Immature natural killer cell (primary cell): ENCODE measurements at places on chromosomes 11 and 22.
A peak's percentile ranks its signal among the peaks of the same experiment; 100 is the strongest.

GRCh38 chr22:50688448-50688847 lies 15.8 kb downstream of the SHANK3 start:
- no peak for DNase-seq

GRCh38 chr11:95542868-95543551 lies 246.6 kb downstream of the FAM76B start:
- DNase-seq: no peak

GRCh38 chr22:38129021-38129420 lies 18.5 kb upstream of the BAIAP2L2 start:
- no peak for DNase-seq

DNA sequence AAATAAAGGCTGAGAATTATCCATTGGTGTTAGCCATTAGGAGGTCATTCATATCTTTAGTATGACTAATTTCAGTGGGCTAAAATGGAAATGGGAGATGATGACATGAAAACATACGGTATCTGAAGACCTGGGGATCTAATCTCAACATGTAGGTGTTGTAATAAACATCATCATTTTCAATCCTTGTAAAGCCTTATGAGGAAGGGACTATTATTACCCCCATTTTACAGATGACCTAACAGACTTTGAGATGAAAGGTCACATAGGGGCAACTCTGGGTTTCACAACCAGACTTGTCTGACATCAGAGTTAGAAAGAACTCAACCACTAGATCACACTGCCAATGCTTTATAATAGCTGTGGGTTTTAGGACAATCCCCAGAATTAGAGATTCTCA lies 34.8 kb upstream of the TMEM135 start:
- DNase-seq: no peak

DNA sequence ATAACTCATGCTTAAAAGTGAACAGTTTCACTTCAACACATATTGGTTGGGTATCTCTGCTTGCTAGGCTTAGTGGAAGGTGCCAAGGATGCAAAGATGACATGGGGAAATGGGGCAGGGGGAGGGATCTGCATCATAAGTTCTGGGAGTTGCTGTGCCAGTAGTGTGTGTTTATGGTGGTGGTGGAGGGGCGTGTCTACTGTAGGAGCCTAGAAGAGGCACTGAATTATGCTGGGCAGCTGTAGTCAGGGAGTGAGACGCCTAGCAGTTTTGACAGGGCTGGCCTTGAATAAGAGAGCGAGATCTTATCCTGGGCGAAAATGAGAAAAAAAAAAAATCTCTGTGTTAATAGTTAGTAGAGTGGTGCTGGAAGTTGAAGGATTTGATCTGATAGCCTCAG lies 3.0 kb downstream of the ELMOD1 start:
- DNase-seq: no peak

- DNase-seq: no peak
Observed at GRCh38 chr11:32396331-32396730, 39.0 kb downstream of the WT1 start.

- DNase-seq: no peak
Observed at GRCh38 chr11:15941206-15941770, 415.1 kb downstream of the SOX6 start.

DNA sequence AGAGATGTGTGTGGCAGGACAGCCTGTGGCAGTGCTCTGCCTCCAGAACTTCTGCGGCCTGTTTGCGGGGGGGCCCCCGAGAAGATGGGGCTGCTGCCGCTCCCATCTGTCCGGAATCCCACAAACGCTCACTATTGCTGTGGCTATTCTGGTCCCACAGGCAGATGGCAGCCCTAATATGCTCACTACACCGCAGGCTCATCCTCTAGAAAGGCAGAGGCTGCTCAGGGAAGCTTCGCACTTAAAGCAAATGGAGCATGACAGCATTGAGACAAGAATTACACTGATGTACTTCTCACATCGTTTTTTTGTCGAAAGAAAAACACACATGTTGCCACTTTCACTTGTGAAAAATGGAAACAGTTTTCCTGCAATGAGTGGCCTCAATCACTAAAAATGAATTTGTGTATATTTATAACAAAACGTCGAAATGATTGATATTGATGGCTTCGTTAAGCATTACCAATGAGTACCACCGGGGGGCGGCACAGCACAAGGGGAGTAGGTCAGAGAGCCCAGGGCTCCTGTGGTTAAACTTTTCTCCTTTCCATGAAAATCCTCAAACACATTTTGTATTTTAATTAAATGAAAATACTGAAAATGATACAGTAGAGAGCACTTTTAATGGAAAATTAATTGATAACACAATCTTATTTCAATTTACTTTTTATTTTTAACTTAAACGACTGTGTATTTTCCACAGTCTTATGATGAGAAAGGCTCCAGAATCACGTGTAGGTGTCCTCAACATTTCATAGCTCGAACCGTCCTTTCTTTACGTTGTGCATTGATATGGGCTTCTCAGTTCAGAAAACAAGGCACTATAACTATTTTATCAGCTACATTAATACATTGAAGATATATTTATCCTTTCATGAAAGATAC lies 69.1 kb downstream of the CTTN start:
- DNase-seq: no peak

DNA sequence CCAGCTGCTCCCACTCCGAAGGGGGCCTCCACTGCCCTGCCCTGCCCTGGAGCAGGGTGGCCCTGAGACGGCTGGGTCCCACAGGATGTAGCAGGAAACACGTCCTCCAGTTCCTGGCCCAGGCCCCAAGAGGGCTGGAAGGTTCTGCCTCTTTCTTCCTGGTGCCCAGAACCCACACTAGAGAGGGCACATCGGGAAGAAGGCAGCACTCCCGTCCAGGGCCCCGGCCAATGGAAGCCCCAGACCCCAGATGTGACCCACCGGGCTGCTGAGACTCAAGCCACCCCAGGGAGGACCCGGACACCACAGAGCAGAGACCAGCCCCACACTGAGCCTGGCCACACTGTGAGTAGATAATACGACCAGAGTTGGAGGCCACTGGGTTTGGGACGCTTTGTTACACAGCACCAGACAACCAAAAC lies 71.2 kb downstream of the CELSR1 start:
- DNase-seq: no peak

- no peak for DNase-seq
Observed at GRCh38 chr11:72782081-72782920, 11.5 kb downstream of the STARD10 start.

- no peak for DNase-seq
Observed at GRCh38 chr11:76974179-76974891, 59.9 kb upstream of the B3GNT6 start.

- DNase-seq: no peak
Observed at GRCh38 chr11:12125609-12126149, 15.3 kb downstream of the MICAL2 start.

DNA sequence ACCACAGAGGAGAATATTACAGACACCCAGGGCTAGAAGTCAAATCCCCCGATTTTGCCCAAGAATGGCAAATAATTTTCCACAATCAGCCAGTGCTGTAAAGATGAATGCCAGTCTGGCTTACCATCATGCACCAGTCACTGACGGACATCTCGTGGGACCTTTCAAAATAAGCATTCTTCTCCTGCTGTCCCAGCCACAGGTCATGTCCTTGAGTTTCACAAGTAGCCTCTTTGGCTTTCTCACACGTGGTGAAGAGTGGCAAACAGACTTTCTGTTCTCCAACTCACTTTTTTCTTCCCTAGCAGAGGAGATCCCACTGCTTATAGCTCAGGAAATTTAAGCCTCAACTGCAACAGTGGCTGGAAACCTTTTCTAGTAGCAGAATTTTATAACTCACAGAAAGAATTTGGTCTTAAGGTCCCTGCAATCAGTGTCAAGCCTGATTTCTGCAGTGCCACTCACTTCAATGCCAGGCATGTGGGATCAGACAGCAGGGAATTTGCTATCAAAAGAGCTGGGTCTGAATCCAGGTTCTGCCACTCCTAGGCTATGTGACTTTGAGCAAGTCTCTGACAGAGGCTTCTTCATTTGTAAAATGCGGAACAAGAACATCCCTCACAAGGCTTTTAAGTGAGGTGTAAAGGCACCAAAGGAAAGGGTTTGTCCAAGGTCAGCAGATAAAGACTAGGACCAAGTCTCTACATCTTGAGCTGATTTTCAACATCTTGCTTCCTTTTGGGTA lies 3.6 kb downstream of the PIK3IP1 start:
- no peak for DNase-seq

- no peak for DNase-seq
Observed at GRCh38 chr11:87223816-87224215, 186.1 kb downstream of the TMEM135 start.

DNA sequence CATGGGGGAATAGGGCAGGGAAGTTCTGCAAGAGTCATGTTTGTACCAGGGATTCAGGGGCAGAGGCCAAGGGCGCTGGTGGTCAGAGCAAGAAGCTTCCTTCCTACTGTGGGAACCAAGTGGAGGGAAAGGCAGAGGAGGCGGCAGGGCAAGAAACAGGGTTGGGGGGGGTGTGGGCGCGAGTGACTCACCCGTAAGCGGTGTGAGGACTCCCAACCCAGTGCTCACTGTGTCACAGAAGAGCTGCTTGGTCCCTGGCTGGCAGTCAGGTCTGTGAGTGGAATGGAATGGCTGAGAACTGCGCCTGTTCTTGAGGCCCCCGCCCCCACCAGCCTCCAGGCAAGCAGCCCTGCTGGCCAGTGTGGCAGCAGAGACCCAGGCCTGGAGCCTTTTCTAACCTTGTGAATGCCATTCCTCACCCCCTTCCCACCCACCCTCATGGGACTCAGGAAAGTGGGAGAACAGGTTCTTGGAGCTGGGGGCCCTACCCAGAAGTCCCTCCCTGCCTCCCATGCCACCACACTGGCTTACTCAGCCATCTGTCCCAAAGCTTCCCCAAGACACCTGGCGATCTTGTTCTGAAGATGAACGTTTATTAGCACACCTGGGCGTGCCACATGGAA lies 4.7 kb downstream of the LRRC10B start:
- no peak for DNase-seq

DNA sequence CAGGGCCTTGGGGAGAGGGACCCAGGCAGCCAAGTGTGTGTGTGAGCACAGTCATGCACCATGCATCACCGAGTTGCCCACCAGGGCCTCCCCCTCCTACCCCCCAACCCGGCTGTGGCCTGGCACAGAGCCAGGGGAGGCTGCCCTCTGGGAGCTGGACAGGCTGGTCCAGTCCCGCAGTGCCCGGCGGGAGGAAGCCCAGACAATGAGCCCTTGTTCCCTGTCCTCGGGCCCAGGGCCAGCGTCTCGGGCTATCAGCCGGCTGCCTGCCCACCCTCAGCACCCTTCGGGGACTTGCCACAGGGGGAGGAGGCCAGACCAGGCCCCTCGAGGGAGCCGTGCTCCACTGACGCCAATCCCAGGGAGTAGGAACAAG lies 4.5 kb downstream of the LRRC75B start:
- no peak for DNase-seq

DNA sequence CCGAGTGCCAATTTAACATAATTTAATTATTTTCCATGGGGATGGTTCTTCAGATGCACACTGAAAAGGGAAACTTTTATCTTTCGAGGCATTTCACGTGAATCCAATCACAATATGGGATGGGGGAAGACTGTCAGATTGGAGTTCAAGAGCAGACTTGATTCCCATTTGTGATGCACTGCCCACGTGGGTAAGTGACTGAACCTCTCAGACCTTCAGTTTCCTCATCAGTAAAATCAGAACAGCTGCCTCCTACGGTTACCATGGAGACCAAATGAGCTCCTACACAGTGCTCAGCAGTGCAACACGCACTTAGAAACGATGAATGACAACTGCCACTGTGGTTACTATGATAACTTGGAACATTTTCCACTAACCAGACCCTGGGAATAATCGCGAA lies 21.7 kb downstream of the KIAA0930 start:
- DNase-seq: no peak

DNA sequence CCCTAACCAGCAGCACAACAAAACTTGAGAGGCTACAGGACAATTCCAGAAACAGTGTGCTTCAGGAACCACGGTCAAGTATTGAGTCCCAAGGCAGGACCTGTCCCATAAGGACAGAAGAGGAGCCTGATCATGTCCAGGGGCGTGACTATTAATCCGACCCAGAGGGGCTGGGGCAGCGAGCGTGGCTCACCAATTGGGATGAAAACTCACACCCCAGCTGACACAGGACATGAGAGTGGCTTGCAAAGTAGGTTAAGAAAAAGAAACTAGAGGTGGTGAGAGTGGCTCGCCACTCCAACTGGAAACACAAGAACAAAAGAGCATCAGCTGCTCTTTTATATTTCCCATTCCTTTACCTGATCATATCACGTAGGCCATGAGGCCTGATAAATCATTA lies 16.0 kb upstream of the FEZ1 start:
- DNase-seq: peak; percentile 55

- DNase-seq: no peak
Observed at GRCh38 chr22:39721206-39722031, 150.9 kb downstream of the CACNA1I start.

DNA sequence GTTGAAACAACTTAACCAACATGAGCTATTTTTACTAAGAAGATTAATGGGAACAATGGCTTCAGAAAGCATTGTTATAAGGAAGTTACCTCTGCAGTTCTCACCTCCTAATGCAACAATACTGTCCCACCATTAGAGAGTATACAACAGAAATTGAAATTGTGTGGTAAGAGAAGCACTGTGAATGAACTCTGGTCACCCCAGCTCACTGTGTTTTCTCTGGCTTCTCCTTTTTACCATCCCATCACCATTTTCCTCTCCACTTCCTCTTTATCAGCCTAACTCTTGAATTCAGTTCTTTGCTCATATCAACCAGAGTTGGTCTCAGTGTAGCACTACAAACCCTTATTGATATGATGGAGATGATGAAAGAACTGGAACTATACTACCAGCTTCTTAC lies 138.0 kb upstream of the POU2AF2 start:
- DNase-seq: no peak

DNA sequence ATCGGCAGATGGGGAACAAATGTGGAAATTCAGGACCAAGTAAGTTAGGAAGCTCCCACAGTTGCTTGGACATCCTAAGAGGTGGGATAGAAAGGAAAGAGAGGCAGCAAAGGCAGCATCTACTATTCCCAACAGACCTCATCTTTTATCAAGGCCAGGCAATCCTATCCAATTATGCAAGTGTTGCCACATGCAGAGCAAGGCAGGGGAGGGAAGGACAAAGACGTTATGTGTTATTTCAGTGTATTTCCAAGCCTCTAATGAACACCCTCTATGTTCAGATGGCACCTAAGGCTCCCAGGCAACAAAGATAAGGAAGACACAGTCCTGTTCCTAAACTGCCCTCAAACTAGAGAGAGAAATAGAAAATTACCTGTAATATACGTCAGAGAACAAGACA lies 9.2 kb downstream of the TIGD3 start:
- DNase-seq: no peak

GRCh38 chr11:67627812-67628624 lies 1.7 kb downstream of the NUDT8 start:
- no peak for DNase-seq

DNA sequence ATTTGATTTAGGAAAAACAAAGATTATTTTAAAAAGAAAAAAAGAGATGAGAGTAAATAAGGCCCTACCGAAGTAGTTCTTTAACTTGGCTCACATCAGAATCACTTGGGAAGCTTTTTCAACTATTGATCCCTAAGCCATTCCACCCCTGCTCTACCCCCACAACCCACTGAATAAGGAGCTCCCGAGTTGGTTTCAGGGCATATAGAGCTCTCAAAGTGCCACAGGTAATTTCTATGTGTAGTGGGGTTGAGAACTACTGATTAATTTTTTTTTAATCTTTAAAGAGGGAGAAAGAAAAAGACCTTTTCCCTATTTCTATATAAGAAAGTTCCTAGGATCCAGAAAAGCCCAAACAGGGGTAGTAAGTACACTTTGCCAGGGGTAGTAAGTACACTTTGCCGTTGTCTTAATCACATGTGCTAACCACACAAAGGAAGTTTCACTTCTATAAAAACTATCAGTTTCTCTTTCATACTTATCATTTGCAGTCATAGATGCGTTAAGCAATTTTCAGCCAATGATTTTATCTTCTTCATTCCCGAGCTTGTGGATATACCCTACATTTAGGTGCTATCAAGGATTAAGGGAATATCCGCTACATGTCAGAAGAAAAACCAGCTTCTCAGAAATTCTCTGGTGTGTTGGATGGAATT lies 108.4 kb upstream of the ZC3H12C start:
- DNase-seq: peak; percentile 10
